Prostate gland (tissue), 2 donors: ENCODE measurements at places on chromosomes 12 and 14.

DNA sequence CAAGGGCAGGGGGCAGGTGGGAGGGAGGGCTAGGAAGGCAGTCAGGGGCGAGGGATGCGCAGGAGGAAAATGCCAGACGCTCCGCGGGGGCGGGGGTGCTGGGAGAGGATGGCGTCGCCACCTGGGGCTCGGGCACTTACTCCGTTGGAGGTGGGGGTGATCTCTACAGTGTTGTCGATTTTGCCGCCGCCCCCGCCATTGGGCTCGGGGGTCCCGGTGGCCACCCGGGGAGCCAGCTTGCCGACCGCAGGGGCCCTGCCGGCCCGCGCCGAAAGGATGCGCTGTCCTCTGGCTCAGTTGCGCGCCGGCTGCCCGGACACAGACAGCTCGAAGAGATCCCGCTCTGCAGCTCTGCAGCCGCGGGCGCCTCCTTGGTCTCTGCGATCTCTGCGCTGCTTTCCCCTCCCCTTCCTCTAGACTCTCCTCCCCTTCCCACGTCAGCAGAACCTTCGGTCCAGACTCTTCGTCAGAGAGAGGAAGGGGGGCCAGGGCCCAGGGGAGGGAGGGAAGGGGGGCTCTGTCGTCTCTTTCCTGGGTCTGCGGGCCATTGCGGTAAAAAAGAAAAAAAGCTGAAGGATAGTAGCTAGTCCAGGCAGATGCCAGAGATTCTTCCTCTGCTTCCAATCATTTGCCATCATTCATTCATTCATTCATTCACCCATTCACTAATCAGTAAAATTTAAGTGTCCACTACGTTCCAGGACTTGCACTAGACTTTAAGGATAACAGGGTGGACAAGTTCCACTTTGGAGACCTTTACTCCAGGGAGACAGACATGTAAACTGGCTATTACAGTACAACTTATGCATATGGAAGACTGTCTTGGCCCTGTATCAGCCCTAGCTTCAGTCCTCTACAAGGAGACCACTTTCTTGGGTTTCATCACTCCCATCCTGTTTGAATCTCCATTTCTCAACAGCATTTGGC, at the start of gene SLC22A17:
TSS of gene SLC22A17 (minus strand) at position 382 of the 927 bp plus-strand sequence.
- peak; percentile 91 for DNase-seq

GRCh38 chr14:59187802-59188460, 536 bp upstream of the DAAM1 start:
- peak; percentile 21 for DNase-seq

GRCh38 chr14:68547305-68548193, 245.3 kb downstream of the ZFP36L1 start:
- DNase-seq: peak; percentile 42

DNA sequence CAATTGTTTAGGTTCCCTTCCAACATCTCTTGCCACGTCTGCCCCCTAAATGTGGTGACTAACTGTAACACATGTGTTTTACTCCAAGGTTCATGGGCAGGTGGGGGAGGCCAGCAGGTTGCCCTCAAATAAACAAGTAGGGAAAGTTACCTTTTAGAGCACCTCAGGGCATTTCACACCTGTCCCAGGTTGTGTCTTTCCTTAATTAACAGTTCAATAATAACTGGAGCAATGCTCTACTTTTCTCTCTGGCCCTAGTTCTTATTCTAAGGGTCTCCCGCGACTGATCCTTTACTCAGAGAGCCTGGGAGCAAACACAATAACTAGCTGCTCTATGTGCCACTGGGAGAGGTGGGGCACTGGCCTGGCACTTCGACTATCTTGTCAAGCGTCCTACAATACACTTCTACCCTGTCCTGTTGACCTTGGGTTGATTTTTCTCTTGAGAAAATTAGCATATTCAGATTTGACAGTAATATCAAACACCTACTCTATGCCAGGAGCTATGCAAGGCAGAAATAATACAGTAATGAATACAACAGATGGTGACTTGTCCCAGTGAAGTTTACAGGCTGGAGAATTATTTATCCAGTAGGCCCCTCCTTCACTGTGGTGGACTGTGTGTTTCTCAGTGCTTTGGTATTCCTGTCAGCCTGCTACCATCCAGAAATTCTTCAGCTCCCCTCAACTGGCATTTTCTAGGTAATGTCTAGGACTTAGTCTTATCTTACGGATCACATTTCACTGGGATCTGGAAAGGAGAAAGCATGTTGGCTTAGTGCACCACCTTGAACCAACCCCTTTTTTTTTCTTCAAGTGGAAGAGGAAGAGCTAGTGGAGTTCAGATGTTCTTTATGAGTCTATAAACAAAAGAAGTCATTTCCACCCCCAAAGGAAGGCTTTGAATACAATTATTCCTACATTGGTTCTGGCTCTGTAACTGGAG, 202.6 kb downstream of the CRADD start:
- no peak for DNase-seq

GRCh38 chr12:102507301-102507700, 26.9 kb upstream of the IGF1 start:
- DNase-seq: no peak

- no peak for DNase-seq
Observed at GRCh38 chr12:6523708-6524107, 10.6 kb upstream of the GAPDH start.

DNA sequence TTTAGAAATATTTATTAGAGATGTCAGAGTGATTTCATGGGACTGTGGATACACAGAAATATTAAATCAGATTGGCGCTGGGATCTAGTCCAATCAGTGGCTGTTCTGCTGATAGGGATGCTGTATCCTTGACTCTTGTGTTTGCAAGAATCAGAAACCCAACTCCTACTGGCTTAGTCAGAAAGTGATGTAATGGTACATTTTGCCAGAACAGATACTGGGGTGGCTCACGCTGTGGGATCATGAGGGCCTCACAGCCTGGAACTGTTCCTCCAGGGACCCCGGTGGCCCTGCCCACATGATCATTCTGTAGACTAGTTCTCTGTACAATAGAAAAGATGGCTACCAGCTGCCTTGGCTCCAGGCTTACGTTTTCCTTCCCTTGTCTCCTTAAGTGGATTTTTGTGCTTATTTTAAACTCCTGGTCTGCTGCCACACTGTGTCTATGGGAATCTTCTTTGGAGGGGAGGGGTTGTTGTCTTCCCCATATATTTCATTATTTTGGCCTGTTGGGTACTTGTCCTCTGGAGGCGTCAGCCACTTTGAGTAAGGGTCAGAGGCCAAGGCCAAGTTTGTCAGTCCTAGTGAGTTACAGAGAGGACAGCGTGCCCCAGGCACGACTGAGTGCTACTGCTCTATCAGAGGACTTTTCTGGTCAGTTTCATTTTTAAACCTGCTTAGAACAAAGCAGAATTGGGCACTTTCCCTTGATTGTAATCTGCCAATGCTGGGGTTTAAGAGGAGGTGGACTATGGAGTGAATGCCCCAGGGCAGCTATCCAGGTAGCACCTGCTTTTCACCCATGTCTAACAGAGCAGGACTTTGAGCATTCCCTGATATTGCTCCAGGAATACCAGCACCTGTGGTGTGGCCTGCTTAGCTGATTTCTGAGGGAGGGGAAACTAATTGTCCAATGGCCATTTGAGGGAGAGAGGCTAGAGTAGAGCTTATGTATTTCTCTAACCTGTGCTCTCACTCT, 164.3 kb downstream of the SLC5A8 start:
- no peak for DNase-seq

DNA sequence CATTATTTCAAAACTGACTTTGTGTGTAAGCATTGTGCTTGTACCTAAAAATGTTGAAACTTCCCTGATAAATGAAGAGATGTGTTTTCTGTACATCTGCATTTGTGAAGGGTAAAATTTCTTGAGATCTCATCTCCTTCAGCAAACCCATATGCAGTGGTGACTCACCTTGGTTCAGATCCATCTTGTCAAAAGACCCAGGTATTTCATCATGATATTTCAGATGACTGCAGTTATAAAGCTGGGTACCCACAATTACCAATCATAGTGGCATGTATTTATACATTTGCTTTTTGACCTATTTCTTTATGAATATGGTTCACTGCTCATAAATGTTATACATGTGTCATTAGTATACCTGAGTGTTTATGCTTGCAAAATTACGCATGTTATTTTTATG, 1213.6 kb downstream of the GALC start:
- no peak for DNase-seq
